ENCODE measurements at places on chromosomes 5 and 9.

- peak; percentile 37 for DNase-seq
Measured at GRCh38 chr9:114386361-114386885, 1.4 kb downstream of the AKNA start.

DNA sequence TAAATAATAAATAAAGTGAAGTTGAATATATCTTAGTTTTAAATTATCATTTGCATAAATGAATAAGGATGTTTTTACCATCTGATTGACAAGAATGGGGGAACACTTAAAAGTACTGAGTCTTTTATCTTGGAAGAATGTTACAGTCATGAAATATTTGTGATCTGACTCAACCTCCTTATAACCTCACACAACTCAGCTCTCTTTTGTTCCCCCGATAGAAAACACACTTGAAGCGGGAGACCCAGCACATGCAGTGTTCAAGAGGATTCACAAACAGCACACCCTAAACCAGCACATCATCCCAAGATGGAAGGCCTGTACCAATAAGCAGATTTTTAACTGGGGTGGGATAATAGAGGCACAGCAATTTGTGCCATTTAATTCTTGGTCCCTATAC, 15.5 kb downstream of the BAAT start:
- no peak for DNase-seq

GRCh38 chr9:4461437-4461836, 28.8 kb upstream of the SLC1A1 start:
- DNase-seq = no peak

DNA sequence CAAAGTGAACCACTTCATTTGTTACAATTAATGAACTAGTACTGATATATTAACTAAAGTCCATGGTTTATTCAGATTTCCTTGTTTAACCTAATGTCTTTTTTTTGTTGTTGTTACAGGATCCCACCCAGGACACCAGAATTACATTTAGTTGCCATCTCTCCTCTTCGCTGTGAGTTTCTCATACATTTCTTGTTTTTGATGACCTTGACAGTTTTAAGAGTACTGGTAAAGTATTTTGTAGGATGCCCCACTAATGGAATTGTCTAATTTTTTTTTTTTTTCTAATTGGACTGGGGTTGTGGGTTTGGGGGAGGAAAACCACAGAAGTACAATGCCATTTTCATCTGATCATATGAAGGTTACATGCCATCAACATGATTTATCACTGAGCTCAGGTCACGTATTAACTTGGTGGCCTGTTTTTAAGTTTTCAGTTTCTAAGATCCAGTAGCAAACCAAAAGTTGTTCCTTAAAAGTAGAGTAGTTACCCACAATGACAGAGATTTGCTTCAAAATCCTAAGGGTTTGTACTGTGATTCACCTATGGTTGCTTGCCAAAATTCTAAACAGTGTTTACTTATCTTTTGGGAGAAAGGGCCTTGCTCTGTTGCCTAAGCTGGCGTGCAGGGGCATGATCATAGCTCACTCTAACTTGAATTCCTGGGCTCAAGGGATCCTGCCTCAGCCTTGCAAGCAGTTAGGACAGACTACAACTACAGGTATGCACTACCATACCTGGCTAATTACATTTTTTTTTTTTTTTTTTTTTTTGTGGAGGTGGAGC, 4.5 kb upstream of the OTULIN start:
- no peak for DNase-seq

GRCh38 chr9:98974106-98974505, 30.4 kb downstream of the COL15A1 start:
- no peak for DNase-seq

GRCh38 chr5:116616876-116617275, 42.3 kb upstream of the SEMA6A start:
- no peak for DNase-seq

GRCh38 chr9:96150324-96151227, 151.4 kb downstream of the HSD17B3 start:
- peak; percentile 49 for DNase-seq

- no peak for DNase-seq
Measured at GRCh38 chr5:5198135-5198534, 58.0 kb downstream of the ADAMTS16 start.

DNA sequence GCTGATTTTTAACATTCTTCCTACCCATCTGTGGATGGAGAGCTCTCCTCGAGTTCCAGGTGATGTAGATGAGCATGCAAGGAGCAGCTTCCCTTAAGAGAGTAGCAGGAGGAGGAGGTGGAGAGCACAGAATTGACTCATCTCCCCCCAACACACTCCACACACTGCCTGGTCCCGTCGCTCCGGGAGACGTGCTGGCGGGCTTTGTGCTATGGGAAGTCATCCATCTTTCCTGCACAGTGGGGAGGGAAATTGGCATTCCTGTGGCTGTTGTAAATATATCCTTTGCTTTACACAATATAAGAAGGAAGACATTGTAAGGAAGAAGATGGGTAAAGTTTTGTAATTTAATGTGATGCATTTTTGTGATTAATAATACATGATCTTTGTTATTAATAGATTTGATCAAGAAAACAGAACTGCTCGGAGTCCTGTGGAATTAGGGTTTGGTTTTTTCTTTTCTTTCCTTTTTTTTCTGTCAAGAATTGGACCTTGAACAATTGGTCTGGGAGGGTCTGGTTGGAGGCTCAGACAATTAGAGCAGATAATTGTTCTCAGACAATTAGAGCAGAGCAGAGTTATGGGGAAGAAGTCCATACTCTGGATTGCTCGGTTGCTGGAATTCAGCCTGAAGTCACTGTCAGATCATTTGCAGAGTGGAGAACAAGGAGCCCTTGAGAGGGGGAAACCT, 297.8 kb downstream of the GADD45G start:
- no peak for DNase-seq

- no peak for DNase-seq
Measured at GRCh38 chr5:168427224-168427623, 59.0 kb upstream of the RARS1 start.

- peak; percentile 78 for DNase-seq
Measured at GRCh38 chr9:136787690-136788400, 3.3 kb upstream of the TMEM141 start.

DNA sequence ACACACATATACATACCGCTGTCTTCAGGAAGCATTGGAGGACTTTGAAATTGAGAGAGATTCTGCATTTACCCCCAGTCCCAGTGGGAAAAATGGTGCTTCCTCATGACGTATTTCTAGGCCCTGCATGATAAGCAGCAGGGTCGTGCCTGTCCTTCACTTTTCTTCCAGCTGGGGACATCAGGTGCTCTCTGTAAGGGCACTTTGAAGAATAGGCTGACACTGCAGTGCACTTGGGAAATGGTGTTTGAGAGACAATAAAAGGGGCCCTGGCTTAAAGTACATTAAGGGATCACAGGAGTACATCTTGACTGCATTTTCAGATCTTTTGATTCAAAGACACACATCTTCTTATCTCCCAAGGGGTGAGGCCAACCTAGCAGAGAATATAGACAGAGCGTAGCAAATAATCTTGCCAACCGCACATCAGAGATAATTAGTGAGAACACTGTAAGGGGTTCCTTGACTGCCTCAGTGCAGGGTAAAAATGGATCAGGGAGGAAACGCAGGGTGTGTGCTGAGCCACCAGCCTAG, 437.9 kb downstream of the CSNK1G3 start:
- DNase-seq = no peak

GRCh38 chr5:88695931-88696330, 187.1 kb downstream of the MEF2C start:
- DNase-seq = no peak

- no peak for DNase-seq
Measured at GRCh38 chr9:89048616-89049015, 57.3 kb downstream of the S1PR3 start.

DNA sequence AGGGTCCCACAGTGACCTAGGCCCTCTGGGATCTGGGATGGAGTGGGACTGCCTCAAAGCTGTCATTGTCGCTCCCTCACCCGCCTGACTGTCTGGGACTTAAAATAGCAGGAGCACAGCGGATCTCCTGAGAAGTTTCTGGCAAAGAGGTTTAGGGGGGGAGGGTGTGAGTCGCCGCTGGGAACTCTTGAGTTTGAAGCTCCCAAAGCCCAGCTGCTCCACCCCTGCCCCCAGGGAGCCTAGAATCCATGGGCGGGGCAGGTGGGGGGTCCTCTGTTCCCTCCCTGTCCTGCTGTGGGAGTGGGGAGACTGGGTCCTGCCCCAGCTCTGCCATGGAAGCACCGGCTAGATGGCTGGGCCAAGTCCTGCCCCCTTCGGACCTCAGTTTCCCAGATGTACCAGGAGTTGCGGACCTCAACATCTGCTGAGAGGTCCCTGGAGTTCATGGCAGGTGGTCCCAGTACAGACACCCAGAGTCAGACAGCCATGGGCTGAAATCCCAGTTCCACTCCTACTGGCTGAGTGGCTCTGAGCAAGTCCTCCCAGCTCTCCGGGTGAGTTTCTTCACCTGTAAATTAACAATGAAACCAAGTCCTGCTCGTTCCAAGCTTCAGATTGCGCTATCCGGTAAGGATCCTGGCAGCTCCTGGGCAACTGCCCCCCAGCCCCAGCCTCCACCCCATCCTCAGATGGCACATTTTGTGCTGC, 985 bp upstream of the WDR38 start:
- DNase-seq = no peak

DNA sequence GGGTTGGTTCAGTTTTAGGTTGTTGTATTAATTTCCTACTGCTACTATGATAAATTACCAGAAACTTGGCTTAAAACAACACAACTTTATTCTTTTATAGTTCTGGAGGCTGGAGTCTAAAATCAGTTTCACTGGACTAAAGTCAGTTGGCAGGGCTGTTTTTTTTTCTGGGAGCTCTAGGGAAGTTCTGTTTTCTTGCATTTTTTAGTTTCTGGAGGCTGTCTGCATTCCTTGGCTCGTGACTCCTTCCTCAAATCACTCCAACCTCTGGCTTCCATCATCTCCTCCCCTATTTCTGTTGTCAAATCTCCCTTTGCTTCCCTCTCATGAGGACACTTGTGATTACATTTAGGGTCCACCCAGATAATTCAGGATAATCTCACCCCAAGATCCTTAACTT, 51.3 kb upstream of the SUB1 start:
- no peak for DNase-seq

DNA sequence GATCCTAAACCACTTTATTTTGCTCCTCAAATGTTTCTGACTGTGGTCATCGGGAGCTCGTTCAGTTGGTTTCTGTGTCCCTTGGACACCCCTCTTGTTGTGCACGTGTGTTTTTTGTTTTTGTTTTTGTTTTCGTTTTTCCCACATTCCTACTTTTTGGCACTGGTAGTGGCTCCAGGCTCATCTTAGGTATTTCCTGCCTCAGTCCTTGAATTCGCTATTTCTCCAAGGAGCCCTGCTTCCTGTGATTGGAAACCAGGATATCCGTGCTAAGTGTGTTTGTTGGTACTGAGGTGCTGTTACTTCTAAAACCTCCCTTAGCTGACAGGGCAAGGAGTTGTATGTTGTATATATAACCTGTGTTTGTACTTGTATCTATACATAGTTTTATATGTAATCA, 5.9 kb downstream of the HMCN2 start:
- no peak for DNase-seq

- DNase-seq = no peak
Measured at GRCh38 chr5:178467205-178467567, 123.0 kb downstream of the COL23A1 start.

DNA sequence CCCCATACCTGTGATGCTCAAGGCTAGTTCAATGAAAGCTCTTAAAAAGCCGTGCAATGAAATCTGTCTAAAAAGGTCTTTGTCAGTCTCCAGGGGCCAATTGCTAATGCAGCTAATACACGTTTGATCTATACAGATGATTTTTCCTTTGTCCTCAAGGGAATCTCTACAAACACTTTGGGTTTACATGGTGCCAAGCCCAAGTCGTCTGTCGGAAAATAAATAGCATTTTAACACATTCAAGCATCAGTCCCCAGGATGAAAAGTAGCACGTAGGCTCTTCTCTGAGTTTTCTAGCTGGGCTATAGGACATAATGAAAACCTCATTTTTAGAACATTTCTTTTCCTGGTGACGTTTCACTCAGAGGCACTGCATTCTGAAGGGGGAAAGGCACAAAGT, 477.4 kb upstream of the WWC1 start:
- no peak for DNase-seq

DNA sequence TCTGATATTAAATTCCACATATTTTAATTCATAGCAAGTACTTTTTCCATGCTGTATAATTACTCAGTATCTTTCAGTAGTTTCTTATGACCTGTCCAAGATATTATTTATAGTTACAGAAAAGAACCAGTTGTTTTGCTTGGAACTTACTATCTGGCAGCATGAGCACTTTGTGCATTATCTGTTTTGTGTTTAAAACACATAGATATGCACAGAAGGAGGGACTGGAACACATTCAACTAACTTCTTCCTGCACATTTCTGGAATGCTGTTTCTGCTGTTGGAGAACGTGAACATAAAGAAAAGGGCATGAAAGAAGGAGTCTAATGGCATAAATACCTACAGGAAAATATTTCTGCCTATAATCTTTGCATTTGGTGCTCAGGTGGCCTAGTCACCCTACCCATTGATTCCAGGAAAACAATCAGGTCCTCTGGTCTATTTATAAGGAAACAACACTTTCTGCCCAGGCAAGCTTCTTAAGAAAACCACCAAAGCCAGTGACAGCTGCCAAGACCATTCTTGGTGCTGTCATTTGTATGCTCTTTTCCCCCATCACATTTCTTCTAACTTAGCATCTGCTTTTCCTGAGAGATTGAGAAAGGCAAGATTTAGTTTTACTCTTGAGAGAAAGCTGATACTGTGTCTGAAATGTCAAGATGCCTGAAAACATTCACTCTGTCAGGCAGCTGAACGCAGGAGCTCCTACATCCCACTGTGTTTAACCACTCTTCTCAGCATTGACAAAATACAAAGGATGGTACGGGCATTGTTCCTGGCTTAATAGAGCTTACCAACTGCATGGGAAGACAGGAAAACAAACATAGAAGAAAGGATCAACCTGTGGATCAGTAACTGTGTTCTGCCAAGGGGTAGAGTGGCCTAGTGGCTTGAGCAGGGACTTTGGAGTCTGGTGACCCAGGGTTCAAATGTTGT, 40.3 kb downstream of the RAB3C start:
- no peak for DNase-seq

DNA sequence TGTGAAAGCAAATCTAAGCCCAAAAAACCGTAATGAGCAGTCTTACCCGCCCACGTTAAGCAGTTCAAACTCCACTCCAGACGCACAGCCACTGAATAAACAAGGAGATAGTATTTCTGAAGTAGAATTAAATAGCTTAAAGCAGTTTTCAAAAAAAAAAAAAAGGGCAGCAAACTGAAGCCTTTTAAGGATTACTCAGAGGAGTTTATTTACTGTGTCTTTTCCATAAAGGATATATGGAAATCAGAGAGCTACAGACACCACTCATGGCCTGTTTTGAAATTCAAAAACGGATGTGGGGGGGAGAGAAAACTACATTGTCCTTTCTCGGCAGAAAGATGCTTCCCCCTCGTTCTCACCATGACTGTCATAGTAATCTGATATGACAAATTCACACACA, 83.7 kb upstream of the IRX1 start:
- no peak for DNase-seq

DNA sequence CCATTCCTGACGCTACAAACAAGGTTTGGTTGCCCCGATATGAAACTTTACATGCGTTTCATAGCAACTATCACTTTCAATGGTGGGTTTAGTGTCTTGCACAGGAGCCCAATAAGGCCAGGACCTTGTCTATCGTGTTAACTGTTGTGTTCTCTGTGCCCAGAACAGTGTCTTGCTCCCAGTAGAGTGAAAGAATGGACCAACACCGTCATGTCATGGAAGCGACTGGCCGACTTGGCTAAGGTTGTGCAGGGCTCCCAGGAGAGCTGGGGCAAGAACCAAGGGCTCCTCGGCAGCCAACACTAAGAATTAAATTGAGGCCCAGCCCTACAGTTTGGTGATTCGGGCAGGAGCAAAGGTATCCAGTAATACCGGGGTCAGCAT, 498 bp upstream of the ARHGEF37 start:
- no peak for DNase-seq
